ENCODE measurements at places on chromosomes 11 and 22.

DNA sequence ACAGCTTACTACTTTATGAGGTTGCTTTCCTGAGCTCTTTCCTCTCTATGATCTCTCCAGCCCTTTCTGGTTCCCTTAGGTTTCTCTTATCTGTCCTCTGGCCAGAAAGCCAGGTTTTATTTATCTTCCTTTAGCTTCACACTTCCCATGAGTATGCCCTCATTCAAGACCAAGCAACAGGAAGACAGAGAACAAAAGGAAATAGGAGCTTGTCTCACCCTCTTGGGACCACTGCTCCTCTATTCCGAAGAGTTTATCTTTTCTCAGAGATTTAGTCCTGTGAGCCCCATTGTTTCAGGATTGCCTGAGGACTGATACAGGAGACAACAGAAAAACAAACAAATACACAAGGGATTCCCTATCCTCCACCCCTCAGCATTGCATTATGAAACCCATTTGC is 62.4 kb upstream of the CCDC179 start:
- no peak for DNase-seq

GRCh38 chr11:9726321-9727022 is 62.6 kb downstream of the SWAP70 start:
- DNase-seq, result no peak

- no peak for DNase-seq
These were observed 576.5 kb upstream of the B3GAT1 start for GRCh38 chr11:134988495-134988894.

- DNase-seq, result no peak
These were observed 55.0 kb upstream of the DEPDC7 start for GRCh38 chr11:32960553-32961164.

- no peak for DNase-seq
These were observed 226.7 kb downstream of the BRD1 start for GRCh38 chr22:49600891-49601431.

DNA sequence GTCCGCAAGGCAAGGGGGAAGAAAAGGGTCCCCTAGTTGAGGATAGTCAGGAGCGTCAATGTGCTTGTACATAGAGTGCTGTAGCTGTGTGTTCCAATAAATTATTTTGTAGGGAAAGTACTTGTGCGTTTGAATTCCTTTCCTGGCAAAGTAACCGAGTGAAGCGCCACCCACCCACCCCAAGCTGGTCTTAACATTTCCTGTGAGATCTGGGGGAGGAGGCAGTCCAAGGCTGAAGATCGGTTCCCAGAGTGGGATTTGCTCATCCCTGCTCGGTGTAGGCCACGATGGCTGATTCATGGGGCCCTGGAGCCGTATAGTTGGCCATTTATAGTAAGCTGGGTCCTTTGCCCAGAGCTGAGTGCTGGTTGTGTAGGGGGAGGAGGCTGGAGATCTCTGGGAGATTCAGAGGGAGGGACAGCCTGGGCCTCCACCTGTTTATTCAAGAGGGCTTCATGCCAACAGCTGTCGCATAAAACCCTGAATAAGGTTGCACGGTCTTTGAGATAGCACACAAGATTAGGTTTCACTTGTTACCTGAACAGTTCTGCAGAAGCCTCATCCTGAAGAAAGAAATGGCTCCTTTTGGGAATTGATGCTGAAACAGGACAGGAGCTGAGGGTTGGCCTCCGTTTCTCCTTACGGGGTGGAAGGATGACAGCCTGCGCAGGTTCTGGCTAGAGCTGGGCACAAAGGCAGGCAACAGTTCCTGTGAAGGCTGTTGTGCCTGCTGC is 2.4 kb downstream of the ATF4 start:
- DNase-seq, result no peak

DNA sequence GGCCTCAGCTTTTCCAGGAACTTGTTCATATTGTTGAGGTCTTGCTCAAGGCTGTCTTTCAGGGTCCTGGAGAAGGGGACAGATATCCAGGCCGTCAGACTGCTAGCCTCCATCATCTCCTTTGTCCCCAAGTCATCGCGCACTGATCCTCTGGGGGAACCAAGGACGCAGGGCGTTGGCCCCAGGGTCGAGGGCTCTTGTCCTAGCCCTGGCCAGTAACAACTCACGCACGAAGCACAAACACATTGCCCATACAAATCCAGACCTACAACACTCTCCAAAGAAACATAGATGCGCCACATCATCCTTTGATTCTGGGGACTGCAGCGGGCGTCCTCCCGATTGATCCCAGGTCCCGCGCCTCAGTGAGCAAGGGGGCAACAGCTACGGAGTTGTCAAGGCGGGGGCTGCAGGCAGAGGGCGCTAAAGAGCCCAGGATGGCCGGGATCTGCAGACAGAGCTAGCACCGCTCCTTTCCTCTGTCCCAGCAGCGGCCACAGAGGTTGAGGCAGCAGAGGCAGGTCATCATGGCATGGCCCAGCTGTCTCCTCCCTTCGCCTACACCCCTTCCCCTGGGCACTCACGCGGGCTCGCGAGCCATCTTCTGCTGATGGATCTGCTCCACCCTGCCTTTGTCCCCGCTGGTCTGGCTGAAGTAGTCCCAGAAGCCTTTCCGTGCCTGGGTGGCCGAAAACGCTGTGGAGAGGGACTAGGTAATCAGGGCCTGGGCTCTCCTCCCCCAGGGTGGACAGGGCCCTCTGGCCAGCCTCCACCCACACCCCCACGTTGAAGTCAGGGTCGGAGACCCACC is 472 bp downstream of the APOA5 start:
- peak; percentile 29 for DNase-seq

DNA sequence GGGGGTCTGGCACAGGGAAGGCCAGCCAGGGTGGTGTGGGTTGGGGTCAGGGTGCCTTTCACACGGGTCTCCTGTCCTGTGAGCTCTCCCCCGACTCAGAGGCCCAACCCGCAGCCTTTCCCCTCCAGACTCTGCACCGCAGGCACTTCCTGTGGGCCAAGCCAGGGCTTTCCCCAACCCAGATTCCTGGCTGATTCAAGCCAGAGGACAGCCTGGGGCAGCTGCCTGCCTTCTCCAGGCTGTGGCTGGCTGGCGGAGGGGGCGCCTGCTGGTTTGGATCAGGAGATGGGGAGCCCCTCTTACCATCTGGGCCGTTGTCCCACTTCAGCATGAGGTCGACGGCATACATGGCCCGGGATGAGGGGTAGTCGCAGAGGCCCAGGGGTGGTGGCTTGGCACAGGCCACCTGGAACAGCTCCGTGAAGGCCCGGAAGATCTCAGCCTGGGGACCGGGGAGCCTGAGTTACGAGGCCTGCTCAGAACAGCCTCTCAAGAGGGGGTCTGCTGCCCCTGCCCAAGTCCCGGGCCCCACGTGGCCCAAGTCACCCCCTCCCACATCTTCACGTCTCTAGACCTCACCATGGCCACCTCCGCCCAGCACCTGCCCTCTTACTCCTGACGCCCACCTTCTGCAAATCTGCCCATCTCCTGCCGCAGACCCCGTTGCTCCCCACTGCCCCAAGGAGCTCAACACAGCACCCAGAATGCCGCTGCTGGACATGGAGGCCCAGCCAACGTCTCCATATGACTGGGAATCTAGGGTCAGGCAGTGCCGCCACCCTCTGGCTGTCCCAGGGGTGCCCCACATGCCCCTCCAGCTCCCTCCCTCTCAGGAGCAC is 17.3 kb downstream of the TSPO start:
- no peak for DNase-seq

- no peak for DNase-seq
These were observed 235.3 kb upstream of the SORL1-AS1 start for GRCh38 chr11:121688055-121688491.

DNA sequence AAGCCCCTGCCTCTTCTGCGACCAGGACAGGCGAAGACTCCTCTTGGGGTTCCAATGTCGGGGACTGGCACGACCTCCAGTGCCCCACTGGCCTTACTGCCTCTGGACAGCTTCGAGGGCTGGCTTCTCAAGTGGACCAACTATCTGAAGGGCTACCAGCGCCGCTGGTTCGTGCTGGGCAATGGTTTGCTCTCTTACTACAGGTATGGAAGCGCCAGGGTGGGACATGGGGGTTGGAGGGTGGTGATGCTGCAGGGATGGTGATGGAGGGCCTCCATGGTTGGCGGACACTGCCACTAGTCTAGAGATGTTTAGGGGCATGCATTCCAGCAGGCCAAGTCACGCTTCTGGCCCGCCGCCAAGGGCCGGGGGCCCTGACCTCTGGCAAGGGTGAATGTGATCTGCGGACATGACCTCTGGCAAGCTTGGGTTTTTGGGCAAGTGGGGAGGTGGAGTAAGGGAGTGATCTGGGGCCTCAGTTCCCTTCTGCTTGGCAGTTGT is 727 bp downstream of the OSBP2 start:
- no peak for DNase-seq

DNA sequence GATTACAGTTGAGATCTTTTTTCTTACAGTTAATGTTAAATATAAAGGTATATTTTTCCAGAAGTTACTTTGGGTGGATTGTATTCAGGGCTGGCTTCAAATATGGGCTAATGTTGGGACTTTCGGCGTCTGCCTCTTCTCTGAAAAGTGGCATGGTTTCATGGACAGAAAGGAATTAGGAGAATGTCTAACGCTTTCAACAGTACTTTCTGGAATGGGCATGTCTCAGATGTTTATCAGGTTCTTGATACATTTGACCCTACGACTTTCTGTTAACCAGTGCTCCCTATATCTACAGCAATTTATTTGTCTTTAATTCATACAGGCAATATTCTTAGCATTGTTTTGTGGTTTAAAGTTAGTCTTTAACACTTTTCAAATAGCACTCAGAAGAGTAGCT is 33.7 kb downstream of the ZC3H12C start:
- DNase-seq, result no peak

GRCh38 chr22:32517488-32517887 is 42.9 kb downstream of the FBXO7 start:
- DNase-seq, result no peak

GRCh38 chr11:133360860-133361688 is 171.2 kb downstream of the OPCML start:
- no peak for DNase-seq

- DNase-seq, result no peak
These were observed 59.9 kb upstream of the C11orf58 start for GRCh38 chr11:16678466-16679116.

DNA sequence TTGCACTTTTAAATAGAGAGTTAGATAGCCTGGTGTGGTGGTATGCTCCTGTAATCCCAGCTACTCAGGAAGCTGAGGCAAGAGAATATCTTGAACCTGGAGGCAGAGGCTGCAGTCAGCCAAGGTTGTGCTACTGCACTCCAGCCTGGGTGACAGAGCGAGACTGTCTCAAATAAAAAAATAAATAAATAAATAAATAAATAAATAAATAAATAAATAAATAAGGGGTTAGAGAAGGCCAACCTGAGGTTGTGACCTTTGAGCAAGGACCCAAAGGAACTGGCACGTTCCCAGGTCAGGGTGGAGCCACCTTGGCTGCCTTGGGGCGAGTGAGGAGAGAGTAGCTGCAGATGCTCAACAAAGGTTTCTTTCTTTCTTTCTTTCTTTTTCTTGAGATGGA is 65.3 kb upstream of the TENM4 start:
- no peak for DNase-seq

GRCh38 chr22:19523240-19524169 is 705 bp downstream of the CLDN5 start:
- no peak for DNase-seq

- no peak for DNase-seq
These were observed 36.8 kb downstream of the PLEKHA7 start for GRCh38 chr11:16977136-16977993.

DNA sequence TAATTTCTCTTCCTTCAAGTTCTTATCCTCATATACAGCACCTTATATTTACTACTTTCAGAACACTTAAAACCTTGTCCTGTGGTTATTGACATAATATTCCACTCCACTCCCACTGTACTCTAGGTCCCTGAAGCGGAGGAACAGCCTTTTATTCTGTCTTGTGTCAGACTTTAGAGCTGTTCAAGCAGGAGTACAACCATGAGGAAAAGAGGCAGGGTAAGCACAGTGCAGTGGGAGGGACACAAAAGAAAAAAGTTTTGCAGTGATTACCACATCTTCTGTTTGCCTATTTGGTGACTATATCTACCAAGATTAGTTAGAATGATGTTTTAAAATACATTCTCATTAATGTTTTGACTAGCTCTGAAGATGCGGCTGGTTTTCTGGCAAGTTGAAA is 122.0 kb upstream of the CEP126 start:
- no peak for DNase-seq

DNA sequence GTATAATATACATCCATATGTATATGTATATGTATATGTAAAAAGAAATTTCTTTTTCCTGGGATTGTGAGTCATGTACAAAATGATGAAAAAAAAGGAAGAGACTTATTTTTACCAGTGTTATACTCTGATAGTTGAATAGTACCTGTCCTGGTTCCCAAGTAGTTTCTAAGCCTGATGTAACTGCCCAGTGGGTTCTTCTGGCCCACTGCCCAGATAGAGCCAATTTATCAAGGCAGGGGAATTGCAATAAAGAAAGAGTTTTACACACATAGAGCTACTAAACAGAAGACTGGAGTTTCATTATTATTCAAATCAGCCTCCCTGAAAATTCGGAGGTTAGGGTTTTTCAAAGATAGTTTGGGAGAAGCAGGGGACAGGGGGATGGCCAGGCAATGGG is 29.1 kb upstream of the NARS2 start:
- DNase-seq, result no peak

- DNase-seq, result no peak
These were observed 291.6 kb downstream of the BUD13 start for GRCh38 chr11:116481126-116481675.

GRCh38 chr22:41447435-41448188 is 1.0 kb upstream of the TOB2 start:
- no peak for DNase-seq

- DNase-seq, result no peak
These were observed 182.1 kb upstream of the CARD18 start for GRCh38 chr11:105321696-105322095.

DNA sequence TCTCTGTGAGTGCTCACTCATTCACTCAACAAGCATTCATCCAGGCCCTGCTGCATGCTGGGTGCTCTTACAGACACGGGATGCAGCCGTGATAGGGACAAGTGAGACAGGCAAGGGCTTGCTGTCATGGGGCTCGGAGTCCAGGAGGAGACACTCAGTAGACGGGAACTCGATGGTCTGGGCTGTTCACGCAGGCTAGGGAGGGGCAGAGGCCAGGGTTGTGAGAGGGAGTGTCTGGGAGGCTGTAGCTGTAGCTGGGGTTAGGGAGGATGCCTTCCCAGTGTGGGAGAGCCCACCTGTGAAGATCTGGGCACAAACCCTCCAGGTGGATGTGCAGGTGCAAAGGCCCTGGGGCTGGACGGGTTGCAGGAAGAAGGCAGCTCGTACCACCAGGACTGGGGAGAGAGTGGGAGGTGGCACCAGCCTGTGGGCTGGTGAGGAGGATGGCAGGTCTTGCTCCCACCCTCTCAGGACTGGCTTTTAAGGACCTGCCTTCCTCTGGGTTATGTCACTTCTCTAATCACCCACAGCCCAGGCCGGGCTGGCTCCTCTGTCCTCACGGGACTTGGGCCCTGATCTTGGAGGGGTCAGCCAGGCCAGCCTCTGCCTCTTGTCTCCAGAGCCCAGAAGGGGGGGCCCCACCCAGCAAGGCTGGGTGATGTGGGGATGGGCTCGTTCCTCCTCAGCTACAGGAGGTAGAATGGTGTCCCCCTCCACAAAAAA is 24.1 kb downstream of the FGF4 start:
- no peak for DNase-seq
